Activated CD4-positive, CD25-positive, alpha-beta regulatory T cell (primary cell): ENCODE measurements at places on chromosomes 6 and 20.
A peak's percentile ranks its signal among the peaks of the same experiment; 100 is the strongest.

- DNase-seq = peak; percentile 78
Measured at GRCh38 chr20:1965520-1966351, 28.1 kb downstream of the PDYN start.

DNA sequence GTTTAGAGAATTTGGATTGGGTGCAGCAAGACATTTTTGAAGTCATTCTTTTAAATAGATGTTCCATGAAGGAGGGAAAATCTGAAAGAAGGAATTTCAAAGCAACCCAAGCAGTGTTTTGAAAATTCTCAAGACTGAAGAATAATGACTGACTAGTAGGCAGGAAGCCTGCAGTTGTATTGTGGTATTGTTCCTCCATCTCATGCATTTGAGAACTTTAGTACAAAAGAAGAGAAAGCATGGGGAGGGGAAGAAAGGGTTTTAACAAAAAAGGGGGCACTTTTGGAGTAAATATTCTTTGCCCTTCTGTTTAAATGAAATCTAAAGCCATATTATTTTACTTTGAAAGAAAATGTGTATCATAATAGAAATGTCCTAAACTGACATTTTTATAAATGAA lies 6.6 kb downstream of the NCOA3 start:
- no peak for DNase-seq

GRCh38 chr20:46419882-46420281 lies 13.5 kb upstream of the ELMO2 start:
- no peak for DNase-seq

DNA sequence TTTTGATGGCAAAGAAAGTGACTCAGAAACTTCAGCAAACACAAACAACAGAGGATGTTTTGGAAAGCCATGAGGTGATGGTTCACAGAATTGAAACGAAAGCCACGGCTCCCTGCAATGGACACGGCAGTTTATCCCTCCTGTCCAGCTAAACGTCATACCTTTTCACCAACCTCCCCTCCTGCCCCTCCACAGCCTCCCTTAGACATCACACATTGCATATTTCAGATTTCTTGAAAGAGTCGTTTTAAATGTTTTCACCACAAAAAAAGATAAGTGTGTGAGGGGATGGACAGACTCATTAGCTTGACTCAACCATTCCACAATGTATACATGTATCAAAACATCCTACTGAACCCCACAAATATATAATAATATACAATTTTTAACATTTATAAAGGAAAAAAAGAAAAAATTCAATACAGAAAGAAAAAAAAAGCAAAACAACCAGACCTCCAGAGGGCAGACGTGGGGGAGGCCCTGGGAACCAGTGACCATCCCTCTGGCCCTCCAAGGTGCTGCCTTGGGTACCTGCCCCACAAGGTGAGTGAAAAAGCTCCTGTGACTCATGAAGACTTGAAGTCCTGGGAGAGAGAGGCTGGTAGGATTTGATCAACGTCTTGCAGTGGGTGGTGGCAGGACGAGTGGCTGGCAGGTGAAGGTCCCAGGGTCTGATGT lies 117.2 kb upstream of the THBS2 start:
- no peak for DNase-seq

GRCh38 chr6:106486236-106486635 lies 125.7 kb downstream of the CRYBG1 start:
- DNase-seq = no peak

GRCh38 chr6:14381829-14382677 lies 264.5 kb downstream of the CD83 start:
- DNase-seq = no peak

DNA sequence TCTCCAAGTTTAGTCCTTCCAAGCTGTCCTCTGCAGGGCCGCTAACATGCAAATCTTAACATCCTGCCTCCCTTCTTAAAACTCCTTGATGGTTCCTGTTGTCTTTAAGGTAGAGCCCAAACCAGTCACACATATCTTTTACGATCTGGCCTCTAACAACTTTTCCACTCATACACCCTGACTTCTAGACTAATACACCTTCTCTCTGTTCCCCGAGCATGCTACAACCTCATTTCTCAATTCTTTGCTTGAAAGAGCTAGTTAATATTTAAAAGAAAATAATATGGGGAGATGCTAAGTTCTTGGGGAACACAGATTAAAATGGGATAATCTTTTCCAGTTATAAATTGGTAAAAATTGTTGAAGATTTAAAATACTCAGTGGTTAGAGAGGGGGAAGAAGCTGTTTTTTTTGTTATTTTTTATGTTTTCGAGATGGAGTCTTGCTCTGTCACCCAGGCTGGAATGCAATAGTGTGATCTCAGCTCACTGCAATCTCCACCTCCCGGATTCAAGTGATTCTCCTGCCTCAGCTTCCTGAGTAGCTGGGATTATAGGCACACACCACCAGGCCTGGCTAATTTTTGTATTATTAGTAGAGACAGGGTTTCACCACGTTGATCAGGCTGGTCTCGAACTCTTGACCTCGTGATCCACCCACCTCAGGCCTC lies 250.7 kb downstream of the MAFB start:
- DNase-seq = no peak

DNA sequence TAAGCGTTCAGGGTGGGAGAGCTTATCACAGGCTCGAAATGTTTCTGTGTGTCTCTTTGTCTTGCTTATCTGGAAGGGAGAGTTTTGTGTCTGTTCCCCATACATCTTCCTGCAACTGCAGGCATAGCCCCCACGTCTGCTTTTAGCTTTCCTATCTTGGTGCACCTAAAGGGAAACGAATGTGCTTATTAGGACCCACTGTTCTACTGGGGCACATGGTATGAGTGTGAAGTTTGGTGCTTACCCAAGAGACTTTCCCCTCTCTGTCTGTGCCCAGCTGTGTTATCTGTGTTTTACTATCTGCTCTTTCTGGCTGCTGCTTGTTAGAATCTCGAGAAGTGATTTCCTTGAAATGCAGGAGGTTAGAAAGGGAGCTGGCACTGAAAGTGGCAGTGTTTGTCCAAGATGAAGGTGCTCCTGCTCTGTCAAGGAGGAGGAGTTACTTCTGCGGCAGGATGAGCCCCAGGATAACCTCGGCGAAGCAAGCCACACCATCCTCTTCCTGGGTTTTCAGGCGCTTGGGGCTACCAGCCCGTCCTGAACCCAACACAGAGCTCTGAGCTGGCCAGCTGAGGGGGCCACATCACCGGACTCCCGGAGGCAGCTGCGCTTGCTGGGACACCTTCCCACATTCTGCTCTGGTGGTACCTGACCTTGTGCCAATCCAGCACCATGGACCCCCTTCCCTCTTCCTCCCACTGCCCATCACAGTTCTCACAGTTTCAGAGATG lies 23.4 kb downstream of the DYNLT1 start:
- no peak for DNase-seq

DNA sequence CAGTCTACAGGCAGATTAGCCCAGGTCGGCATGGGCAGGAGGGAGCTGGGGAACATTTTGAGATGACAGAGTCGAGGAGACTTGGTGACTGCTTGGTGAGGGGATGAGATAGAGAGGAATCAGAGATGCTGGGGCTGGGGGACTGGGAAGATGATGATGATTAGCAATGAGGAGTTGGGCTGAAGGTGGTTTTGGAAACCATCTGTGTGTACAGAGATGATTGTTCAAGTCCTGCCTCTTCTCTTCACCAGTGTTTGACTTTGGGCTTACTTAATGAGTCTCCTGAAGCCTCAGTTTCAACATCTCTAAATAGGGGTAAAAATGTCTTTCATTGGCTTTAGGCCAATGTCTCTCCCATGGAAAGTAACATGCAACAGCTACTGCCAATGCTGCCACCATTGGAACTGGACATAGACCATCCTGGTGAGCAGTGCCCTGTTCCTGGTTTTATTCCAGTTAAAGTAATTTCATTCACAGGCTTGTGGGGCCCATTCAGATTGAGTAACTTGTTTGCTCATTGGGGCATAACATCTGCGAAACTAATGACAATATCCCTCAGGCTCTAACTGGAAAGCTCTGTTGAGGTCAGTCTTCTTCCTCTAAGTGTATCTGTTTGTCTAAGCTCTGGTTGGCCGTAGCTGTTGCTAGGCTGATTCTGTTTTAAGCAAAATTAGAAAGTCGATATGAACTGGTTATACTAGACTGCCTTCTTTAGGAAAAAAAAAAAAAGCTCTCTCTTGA lies 99.1 kb downstream of the ARMC2 start:
- no peak for DNase-seq

- DNase-seq = no peak
Measured at GRCh38 chr6:28897369-28897745, 26.4 kb downstream of the TRIM27 start.

- DNase-seq = no peak
Measured at GRCh38 chr6:537114-537513, 119.8 kb downstream of the HUS1B start.

GRCh38 chr6:20302702-20303251 lies 90.5 kb upstream of the MBOAT1 start:
- DNase-seq = no peak

- DNase-seq = no peak
Measured at GRCh38 chr6:111088668-111089003, 1.3 kb downstream of the SLC16A10 start.

- no peak for DNase-seq
Measured at GRCh38 chr20:40868551-40869217, 159.9 kb upstream of the TOP1 start.

GRCh38 chr6:144197919-144198318 lies 47.6 kb downstream of the STX11 start:
- DNase-seq = no peak

DNA sequence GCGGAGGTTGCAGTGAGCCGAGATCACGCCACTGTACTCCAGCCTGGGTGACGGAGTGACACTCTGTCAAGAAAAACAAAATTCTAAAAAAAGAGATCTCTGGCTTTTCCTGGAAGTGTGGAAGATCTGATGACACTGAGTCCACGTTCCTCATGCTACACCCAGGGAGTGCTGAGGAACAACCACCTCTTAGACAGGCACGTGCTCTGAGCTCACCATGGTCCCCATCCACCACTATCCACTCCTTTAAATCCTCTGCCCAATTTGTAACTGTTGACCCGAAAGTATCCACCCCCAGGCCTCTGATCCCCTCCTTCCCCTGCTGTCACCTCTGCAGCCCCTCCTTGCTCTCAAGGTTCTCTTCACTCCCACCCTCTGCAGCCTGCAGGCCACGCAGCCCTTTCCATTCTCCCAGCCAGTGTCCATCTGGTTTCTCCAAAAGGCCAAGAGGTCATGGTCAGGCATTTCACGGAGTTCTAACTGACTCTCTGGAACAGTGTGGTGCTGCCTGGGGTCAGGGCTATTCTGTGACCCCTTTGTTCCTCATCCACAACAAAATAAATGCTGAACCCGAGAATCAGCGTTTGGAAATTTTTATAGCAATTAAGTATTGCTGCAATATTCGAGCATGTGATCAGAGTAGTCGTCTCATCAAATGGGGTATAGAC lies 88.8 kb downstream of the ATP9A start:
- DNase-seq = no peak

GRCh38 chr6:74409447-74409846 lies 713.4 kb downstream of the CD109 start:
- DNase-seq = no peak

GRCh38 chr6:142530566-142530965 lies 228.8 kb downstream of the ADGRG6 start:
- no peak for DNase-seq

DNA sequence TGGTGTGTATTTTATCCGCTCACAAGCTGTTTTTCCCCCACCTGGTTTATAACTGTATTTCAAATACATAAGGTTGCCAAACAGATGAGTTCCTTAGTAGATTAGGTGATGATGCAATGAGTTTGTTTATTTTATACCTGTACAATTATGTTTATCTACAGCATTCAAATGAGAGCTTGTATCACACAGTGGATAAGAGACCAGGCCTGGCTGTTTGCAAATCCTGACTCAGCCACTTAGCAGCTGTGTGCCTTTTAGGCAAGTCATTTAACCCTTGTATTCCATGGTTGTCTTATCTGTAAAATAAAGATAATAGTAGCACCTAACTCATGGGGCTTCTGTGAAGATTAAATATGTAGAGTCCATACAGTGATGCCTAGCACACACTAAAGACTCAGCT lies 143.7 kb downstream of the MOXD1 start:
- no peak for DNase-seq

GRCh38 chr6:24226541-24226940 lies 100.5 kb downstream of the NRSN1 start:
- no peak for DNase-seq

DNA sequence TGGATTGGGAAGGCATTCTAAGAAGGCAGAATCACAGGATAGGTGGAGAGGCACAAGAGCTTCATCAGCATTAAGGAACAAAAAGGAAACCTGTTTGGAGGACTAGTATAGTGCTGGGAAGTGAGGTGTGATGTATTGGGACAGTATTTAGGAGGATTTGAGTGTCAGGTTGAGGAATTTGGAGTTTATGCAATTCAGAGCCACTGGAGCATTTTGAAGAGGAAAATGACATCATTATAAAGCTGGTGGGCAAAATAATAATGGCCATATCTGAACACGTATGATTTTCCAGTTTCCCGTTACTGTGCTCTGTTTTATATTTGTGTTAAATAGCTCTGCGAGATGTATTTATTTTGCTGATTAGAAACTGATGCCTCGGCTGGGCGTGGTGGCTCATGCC lies 14.2 kb downstream of the NDUFAF5 start:
- no peak for DNase-seq

GRCh38 chr20:50070361-50070760 lies 42.6 kb downstream of the UBE2V1 start:
- no peak for DNase-seq
